Forelimb muscle (tissue), 1 donor: ENCODE measurements at places on chromosomes 11 and 22.

- DNase-seq: no peak
Measured at GRCh38 chr22:49996119-49996517, 16.4 kb downstream of the IL17REL start.

GRCh38 chr11:9973921-9974320 is 310.0 kb downstream of the SWAP70 start:
- DNase-seq: no peak

DNA sequence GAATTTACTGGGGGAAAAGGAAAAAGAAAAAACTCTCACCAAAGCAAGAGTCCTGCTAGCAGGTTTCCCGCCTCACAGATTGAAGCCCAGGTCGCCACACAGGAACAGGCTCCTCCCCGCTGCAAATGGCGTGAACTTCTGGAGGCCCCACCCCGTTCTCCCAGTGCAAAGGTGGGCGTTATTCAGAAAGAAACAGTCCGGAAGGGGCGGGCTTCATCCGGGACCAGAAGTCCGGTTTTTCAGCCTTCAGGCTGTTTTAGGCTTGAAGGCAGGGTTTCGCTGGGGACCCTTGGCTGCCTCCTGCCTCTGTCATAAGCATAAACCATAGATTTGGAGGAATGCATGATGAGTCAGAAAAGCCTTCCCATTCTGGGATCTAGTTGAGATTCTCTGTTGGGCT is 148.3 kb upstream of the POU2AF2 start:
- DNase-seq: no peak

DNA sequence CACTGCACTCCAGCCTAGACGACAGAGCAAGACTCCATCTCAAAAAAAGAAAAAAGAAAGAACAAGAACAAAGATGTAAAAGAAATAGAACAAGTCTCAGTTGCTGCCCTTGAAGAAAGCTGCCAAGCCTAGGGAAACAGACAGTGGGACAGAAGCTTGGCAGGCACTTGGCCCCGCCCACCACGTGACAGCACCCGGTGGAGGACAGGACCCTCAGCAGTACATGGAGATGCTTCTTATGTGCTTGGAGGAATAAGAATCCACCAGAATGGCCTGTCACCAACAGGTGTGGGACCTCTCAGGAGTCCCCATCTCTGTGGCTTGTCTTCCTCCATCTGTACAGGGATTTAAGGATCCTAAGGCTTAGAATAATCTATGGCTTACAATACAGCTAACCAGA is 7.6 kb upstream of the TMPRSS6 start:
- no peak for DNase-seq

GRCh38 chr11:6488342-6488741 is 7.0 kb downstream of the TIMM10B start:
- no peak for DNase-seq

- DNase-seq: peak; percentile 53
Measured at GRCh38 chr11:122007601-122008071, 108.4 kb downstream of the BLID start.

DNA sequence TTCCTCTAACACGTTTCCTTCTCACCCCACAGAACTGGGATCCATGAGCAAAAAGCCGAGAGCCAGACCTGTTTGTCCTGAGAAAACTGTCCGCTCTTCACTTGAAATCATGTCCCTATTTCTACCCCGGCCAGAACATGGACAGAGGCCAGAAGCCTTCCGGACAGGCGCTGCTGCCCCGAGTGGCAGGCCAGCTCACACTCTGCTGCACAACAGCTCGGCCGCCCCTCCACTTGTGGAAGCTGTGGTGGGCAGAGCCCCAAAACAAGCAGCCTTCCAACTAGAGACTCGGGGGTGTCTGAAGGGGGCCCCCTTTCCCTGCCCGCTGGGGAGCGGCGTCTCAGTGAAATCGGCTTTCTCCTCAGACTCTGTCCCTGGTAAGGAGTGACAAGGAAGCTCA is 24.0 kb downstream of the CD5 start:
- no peak for DNase-seq

DNA sequence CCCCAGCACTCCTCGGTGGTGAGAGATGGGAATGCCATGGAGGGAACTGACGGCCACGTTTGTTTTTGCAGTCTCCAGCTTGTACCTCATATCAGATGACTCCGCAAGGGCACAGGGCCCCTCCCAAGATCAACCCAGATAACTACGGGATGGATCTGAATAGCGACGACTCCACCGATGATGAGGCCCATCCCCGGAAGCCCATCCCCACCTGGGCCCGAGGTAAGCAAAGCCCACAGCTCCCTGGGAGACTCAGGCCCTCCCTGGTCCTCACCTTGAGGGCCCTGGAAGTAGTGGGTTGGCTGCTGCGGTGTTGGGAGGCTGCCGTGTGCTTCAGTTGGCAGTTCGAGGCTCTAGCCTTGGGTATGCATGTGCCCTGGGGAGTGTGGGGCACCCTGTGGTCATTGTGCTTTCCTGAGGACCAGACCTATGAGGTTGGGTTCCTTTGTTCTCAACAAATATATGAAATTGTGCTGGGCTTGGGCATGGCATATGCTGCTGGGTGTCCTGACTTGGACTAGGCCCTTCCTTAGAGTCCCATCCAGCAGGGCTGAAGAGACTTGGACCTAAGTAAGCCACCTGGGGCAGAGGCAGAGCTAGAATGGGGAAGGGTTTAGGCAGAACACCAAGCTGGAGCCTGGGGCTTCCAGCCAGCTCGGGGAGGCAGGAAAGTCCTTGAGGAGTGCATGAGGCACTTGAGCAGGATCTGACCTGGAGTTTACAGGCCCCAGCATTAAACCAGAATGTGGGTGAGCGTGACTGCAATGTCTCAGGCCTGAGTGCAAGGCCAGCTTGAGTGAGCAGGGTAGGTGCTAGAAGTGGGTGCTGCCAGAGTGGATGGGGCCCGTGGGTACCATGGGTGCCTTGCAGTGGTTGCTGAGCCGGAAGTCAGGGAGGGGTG is 26.4 kb downstream of the INCENP start:
- DNase-seq: no peak

GRCh38 chr22:43706151-43706550 is 106.0 kb downstream of the EFCAB6 start:
- no peak for DNase-seq

DNA sequence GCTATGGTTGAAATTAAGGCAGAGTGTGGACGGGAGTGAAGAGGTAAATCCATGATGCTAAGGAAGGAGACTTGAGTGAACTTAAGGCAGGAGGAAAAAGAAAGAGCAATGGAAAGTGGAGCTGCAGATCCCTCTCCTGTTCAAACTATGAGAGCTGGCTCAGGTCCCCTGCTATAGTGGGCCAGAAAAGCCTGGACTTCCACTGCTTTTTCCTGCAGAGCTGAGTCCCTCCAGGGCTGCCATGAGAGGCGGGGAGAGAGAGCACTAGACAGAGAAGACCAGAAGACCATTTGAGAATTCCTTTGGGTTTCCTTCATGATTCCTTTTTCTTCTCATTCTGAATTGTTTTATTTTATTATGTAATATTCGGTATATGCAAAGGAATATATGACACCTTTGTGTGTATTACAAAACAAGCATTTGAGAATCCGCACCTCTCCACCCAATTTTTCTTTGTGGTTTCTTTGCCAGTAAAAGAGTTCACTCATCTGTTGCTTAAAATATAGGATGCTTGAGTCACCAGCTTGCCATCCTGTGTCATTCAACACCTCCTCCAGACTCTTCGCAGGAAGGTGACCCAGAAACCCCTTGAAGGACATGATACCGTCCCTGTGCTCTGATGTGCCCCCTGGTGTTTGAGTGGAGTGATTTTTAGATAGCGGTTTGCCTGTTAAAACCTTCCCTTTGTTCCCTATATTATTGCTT is 24.4 kb downstream of the SREBF2 start:
- DNase-seq: peak; percentile 34

DNA sequence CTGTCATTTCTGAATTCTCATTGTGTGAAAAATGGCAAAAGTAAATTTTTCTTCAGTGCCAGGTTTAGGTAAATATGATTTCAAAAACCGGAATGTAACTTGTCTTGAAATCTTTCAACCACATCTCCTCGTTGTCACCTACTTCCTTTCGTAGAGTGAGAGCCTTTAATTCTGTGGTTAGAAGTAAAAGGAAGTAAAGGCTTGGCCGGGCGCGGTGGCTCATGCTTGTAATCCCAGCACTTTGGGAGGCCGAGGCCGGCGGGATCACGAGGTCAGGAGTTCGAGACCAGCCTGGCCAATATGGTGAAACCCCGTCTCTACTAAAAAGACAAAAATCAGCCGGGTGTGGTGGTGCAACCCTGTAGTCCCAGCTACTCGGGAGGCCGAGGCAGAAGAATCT is 29.8 kb downstream of the SGSM3 start:
- DNase-seq: no peak

DNA sequence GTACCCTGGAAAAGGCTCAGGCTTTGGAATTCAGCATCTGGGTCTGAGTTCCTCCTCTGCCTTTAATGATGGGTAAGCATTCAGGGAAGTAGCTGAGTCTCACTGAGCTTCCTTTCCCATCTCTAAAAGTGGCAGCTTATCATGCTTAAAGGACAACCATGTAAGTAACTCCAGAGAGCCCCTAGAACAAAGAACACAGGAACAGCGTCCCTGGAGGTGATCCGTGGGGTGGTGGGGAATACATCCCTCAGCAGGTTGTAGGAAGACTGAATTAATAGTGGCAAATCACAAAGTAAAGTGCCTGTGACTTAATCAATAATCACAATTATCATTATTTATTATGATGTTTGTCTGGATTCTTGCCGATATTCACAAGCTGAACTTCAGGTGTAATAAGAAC is 114.7 kb upstream of the ISX start:
- DNase-seq: no peak

- DNase-seq: no peak
Measured at GRCh38 chr11:13338019-13338426, 60.4 kb downstream of the BMAL1 start.

DNA sequence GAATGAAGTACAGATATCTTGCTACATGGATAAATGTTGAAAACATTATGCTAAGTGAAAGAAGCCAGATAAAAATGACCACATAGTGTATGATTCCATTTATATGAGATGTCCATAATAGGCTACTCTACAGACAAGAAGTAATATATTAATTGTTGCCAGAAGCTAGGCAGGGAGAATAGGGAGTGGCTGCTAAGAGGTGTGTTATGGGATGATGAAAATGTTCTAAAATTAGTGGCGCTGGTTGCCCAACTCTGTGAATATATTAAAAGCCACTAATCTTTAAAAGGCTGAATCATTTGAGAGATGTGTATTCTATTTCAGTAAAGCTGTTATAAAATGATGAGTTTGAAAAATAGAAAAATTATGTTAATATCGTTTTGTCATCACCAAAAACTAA is 144.4 kb downstream of the NCAM1 start:
- DNase-seq: no peak

- DNase-seq: no peak
Measured at GRCh38 chr11:1997755-1998154, at the start of gene H19. TSS of gene H19 (minus strand) at chr11:1997842.

DNA sequence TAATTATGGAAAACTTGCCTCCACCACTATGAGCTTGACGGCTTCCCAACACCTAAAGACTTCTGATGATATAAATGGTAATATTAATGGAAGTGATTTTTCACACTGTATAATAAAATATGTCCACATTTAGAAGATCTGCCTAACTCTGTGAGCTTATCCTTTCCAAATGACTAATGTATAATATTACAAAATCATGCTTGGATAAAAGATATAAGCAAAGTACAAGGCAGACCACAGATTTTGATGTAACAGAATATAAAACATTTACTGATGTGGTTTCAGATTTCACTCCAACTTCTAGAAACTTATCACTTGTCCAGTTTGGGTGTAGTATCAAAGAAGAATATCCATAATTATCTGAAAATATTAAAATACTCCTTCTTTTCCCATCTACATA is 36.9 kb downstream of the GALNT18 start:
- no peak for DNase-seq

- DNase-seq: no peak
Measured at GRCh38 chr11:111403051-111403726, 24.1 kb upstream of the POU2AF1 start.

- DNase-seq: no peak
Measured at GRCh38 chr11:118602331-118602730, 5.1 kb upstream of the PHLDB1 start.

- DNase-seq: no peak
Measured at GRCh38 chr11:3655547-3655946, 10.6 kb downstream of the ART1 start.

DNA sequence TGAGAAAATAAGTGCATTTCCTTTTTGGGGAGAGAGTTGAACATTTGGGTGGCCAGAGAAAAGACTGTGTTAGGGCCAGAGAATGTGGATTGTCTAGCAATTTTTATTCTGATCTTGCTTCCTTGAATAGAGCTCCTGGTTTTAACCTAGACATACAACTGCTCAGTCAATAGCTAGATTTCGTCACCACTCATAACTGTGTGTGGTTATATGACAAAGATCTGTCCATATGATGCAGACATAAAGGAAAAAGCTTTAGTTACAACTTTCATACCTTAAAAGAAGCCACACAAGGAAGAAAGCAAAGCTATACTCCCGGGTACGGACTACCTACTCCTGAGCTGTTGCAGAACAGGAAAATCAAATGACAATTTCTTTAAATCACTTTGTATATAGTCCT is 37.2 kb downstream of the MS4A6A start:
- no peak for DNase-seq

- no peak for DNase-seq
Measured at GRCh38 chr22:27686534-27686933, 115.0 kb downstream of the MN1 start.

- DNase-seq: no peak
Measured at GRCh38 chr11:59199546-59200422, 12.9 kb downstream of the MPEG1 start.

DNA sequence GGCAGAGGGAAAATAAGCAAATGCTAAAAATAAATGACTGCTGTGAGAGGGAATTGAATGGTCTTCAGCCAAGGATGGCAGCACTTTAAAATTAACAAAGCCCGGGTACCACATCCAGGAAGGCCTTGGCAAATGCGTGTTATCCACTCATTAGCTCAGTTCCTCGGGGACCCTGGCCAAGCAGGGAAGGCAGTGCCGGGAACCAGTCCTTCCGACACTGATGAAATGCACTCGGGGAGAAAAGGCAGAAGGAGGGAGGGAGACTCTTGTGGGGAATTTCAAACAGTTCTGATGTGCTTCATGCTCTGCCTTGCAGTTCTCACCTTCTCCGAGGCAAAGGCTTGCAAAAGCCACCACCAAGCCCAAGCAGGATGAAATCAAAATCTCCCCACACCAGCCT is 38.3 kb downstream of the CLPB start:
- no peak for DNase-seq

DNA sequence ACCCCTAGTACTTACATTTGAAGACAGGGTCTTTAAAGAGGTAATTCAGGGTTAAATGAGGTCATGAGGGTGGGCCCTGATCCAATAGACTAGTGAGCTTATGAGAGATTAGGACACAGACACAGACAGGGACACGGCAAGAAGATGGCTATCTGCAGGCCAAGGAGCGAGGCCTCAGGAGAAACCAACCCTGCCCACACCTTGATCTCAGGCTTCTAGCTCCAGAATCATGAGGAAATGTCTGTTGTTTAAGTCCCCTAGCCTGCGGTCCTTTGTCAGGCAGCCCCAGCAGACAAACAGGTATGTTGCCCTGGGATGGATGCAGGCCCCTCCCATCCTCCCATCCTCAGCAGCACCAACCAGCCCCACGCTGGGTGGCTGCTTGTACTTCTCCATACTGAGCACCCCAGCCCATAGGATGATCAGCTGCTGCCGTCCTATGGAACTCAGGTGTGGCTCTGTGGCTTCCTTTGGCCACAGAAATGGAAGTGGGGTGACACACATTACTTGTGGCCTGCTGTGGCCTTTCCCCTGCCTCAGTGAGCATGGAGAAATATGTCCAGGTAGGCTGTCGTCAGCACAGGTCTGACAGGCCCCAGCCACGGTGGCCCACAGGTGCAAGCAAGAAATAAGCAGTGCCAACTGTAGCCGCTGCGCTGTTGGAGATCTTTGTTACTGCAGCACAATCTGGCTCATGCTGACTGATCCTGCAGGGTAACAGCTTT is 7.9 kb downstream of the GNB1L start:
- DNase-seq: no peak

- DNase-seq: no peak
Measured at GRCh38 chr11:6673523-6674218, 9.5 kb downstream of the MRPL17 start.
